ENCODE measurements at places on chromosomes 5 and 9.

DNA sequence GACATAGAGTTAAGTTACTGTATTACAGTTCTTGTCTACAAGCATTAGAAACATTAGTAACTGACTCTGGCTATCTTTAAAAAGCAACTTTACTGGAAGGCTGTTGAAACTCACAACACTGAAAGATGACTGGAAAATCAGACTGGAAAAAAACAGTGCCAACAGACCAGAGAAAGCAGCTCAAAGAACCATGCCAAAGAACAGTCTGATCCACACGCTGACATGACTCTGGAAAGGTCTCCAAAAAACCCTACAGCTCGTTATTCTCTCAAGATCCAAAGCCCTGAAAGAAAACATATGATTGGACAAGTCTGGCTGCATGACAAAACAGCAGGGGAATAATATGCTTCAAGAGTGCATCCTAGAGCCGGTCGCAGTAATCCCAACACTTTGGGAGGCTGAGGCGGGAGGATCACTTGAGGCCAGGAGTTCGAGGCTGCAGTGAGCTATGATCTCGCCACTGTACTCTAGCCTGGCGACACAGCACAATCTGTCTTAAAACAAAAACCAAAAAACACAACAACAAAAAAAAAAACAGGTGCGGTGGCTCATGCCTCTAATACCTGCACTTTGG is 5.6 kb downstream of the GOLPH3 start:
- DNase-seq, result no peak

DNA sequence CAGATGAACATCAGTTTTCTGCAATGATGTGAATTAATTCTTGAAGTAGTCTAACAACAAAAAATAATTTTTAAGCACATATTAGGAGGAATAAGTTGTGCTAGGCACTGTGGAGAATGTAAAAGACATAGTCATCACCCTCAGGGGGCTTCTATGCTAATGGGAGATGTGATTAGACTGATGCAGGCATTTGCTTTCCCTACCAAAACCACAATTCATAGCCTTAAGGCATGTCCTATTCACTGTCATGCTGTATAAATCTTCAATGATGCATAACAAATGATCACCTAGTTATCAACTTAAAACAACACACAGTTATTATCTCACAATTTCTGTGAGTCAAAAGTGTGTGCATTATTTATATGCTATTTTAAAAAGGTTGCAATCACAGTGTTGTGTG is 422.6 kb downstream of the MAN2A1 start:
- no peak for DNase-seq

GRCh38 chr5:120564013-120564412 is 99.9 kb downstream of the PRR16 start:
- no peak for DNase-seq

GRCh38 chr9:123445981-123446610 is 90.1 kb downstream of the CRB2 start:
- DNase-seq, result no peak

DNA sequence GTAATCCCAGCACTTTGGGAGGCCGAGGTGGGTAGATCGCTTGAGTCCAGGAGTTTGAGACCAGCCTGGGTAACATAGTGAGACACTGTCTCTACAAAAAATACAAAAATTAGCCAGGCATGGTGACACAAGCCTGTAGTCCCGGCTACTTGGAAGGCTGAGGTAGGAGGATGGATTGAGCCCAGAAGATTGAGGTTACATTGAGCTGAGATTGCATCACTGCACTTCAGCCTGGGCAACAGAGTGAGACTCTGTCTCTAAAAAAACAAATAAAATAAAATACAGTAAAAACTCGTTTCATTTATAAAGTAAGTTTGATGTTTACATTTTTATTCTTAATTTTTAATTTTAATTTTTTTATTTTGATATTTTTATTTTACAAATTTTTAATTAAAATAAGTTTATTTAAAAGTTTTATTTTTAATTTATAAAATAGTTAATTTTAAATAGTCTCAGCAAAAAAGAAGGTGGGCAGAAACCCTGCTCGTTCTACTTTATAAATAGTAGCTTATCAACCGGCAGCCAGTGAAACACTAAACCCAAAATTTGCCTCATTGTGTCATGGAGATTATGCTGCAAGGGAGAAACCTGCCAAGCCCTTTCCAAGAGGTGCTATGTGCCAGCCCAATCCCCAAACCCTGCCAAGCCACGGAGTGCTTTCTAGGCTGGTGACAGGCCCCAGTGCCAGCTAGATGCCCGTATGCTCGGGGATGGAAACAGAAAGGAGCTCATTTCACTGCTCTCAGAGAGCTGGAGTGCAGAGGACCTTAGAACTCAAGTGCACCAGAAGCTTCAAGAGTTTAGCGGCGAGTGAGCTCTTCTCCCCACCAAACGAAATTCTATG is 38.9 kb downstream of the SERINC5 start:
- DNase-seq, result no peak

GRCh38 chr5:59786334-59786805 is 107.2 kb downstream of the PDE4D start:
- DNase-seq, result no peak

- peak; percentile 44 for DNase-seq
Measured at GRCh38 chr5:1763548-1763911, 36.1 kb downstream of the MRPL36 start.

GRCh38 chr5:159102311-159102934 is 2.7 kb upstream of the EBF1 start:
- no peak for DNase-seq

DNA sequence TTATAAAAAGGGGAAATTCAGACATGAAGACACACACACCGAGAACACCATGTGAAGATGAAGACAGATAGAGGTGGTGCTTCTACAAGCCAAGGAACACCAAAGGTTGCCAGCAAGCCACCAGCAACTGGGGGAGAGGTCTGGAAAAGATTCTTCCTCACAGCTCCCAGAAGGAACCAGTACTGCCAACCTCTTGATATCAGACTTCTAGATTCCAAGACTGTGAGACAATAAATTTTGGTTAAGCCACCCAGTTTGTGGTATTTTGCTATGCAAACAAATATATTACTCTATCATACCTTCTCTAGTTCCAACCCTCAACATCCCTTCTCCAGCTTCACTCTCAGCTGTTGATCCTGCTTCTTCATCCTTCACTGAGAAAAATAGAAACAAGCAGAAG is 451.1 kb downstream of the EBF1 start:
- DNase-seq, result no peak
